Activated CD8-positive, alpha-beta T cell treated with anti-CD3 and anti-CD28 coated beads, Interleukin-2, amount 10 ng/mL, durations not matched to agents 7 days and 5 days (primary cell): ENCODE measurements at places on chromosomes 12 and 14. TPM values are rescaled to one million over a fixed set of nuclear protein-coding genes. Genes with fewer than 3 reads are reported as not detected.

- no peaks in the 10 kb centered on the region for H3K27me3 ChIP-seq
- no peaks in the 10 kb centered on the region for H3K4me1 ChIP-seq
- H3K4me3 ChIP-seq = no peak overlapping the region
- DNase-seq = no peak
These were observed 191.9 kb downstream of the NUBPL start for GRCh38 chr14:31752867-31753661.

GRCh38 chr12:2282318-2282717 is 229.5 kb downstream of the CACNA1C start:
- no peak overlapping the region for H3K4me3 ChIP-seq
- H3K36me3 ChIP-seq = no peaks in the 10 kb centered on the region
- H3K27me3 ChIP-seq = peaks cover 9% of the 10 kb centered on the region
- no peak for DNase-seq

GRCh38 chr12:85182699-85183098 is 97.3 kb upstream of the ALX1 start:
- H3K4me1 ChIP-seq = no peaks in the 10 kb centered on the region
- no peak overlapping the region for H3K27ac ChIP-seq
- no peak for DNase-seq
- H3K36me3 ChIP-seq = no peaks in the 10 kb centered on the region
- no peak overlapping the region for H3K4me3 ChIP-seq

- no peak for DNase-seq
- H3K4me1 ChIP-seq = peaks cover 28% of the 10 kb centered on the region
These were observed 190.7 kb upstream of the PPFIA2 start for GRCh38 chr12:81949841-81950308.

Gene CMA1
- 0.82 TPM for total RNA-seq
